ENCODE measurements at places on chromosomes 11 and 22.

- DNase-seq = no peak
Observed at GRCh38 chr22:42432020-42432596, at the start of gene NFAM1. TSS of gene NFAM1 (minus strand) at chr22:42432403. CDS start at chr22:42432357, 46 bp downstream.

DNA sequence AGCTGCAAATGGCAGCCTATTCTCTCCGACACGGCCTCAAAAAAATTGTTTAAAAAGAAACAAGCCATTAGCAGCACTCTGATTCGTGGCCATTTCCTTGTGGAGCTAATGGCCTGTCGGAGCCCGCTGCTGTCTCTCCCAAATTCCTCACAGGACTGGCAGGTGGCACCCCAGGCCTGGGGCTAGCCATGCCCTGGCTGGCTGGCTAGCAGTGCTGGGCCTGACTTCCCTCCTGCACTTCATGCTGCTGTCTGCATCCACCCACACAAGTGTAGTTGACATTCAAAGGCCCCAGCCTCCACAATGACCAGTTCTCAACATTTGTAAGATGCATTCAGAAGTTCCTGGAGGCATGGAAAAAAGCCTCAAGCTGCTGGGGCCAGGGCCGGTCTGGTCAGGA, 61.5 kb downstream of the SMCO4 start:
- DNase-seq = no peak

GRCh38 chr11:134072844-134073243, 4.0 kb downstream of the JAM3 start:
- DNase-seq = no peak

- DNase-seq = no peak
Observed at GRCh38 chr11:123427405-123427804, 2.7 kb upstream of the GRAMD1B start.

- DNase-seq = no peak
Observed at GRCh38 chr11:31247321-31247720, 122.2 kb downstream of the DCDC1 start.

DNA sequence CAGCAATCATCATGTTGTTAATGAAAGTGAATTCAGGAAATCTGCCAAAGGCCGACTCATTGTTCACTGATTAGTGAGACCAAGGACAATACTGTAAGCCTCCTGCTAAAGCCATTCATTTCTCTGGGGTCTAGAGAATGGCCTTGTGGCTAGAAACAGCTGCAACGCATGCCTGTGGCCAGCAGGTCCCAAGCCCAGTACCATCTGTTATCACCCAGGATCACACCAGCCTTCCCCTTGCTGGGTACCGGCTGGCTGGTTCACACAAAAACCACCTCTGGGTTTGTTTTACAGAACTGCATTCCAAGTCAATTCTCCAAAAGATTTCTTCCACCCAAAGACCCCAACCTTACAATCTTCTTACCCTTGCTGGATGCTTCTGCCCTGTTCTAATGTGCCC, 1.1 kb downstream of the PLAAT5 start:
- no peak for DNase-seq

- DNase-seq = no peak
Observed at GRCh38 chr11:84310268-84310667, 1024.1 kb upstream of the CCDC90B start.

DNA sequence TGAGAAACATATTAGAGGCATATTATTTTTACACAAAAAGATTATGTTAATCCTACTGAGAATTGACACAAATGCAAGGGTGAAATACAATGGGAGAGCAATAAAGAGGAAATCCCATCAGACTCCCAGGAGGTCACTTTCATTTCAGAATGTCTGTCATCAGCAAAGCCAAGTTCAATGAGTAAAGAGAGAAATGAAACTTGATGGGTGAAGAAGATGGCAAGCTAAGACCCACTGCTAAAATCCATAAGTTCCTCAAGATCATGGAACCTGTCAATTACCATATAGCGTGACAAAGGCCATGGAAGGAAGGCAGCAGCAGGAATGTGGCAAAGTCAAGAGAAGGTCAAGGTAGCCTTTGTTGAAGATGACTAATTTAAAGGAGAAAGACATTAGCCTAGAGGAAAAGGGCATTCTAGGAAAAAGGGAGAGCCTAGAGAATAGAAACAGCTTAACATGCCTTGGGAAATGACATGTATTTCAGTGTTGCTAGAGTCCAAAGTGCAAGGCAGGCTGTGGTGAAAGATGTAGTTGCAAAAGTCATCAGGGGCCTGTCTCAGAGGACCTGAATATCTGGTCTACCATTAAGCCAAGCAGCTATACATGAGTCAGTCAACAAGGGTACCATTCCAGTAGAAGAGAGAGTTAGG, 43.1 kb downstream of the FAM168A start:
- DNase-seq = no peak

DNA sequence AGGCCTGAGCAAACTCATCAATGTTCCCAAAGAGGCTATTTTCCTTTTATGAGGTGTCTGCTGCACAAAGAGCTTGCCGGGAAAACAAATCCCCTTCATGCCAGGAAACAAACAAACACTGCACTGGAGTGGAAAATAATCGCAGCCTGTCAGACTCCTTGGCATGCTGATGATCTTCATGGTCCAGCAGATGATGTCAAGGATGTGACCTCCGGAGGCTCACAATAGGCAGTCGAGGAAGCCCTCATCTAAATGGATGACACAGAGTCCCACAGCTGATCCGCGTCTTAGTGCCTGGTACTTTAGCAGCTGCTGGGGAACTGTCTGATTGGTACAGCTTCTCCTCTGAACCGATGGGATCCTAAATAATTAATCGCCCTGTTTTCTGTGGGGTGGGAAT, 187.6 kb downstream of the TENM4 start:
- DNase-seq = no peak

GRCh38 chr22:40817737-40818136, 1.4 kb downstream of the SLC25A17 start:
- DNase-seq = no peak

GRCh38 chr22:24361976-24362646, 65.3 kb upstream of the ADORA2A start:
- no peak for DNase-seq

DNA sequence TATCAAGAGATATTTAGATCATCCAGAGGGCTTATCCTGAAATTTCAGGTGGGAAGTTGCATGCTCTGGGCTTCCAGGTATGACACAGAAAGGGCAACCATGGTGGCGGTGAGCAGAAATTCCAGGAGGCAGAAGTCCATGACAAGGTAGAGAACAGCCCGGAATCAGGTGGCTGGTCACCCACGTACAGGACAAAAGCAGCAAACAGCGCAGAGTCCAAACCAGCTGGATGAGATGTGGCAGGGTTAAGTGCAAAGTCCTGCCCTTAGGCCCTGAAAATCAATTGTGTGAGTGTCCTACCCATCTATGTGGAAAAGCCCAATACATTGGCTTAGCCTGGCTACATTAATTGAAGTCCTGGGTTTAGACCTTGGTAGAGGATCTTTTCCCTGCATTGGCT, 11.6 kb downstream of the PPFIBP2 start:
- DNase-seq = no peak

GRCh38 chr11:26150031-26150430, 181.9 kb upstream of the ANO3 start:
- DNase-seq = no peak

- DNase-seq = no peak
Observed at GRCh38 chr11:92880381-92880780, 89.1 kb upstream of the MTNR1B start.
